Right renal pelvis (tissue), 4 donors: ENCODE measurements at places on chromosomes 6 and 20.

- no peak for DNase-seq
These were observed 10.7 kb downstream of the TMEM181 start for GRCh38 chr6:158570681-158570962.

- no peak for DNase-seq
These were observed 627.5 kb downstream of the PKHD1 start for GRCh38 chr6:51459958-51460357.

DNA sequence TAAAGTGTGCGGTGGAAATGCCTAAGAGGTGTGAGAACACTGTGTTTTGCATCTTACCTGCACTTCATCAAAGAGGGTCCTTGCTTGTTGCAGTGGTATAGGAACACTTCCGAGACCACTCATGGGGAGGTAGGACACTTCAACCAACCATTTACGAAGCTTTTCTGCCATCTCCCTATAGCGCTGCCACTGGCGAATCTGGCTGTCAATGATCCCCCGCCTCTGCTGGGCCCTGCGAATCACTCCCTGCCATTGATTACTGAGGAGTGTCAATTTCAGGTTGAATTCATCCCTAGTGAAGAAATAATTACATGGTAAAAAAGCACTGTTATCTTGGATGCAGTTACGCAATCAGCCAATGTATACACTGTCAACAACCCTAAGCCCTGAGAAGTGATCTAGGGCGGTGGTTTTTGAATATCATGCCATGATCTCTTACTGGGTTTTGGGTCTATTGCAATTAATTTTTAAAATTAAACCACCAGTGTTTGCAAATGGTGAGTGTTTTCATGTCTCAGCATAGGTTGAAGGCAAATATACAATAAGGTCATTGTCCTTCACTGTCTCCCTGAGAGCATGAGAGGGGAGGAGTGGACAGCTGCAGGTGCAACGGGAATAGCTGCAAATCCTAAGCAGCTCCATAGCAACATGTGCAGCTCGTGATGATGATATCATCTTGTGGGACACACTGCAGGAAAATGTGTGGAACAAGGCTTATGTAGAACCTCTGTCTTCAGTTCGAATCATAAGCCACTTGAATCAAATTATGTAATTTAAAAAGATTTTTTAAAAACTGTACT is 400.6 kb downstream of the ESR1 start:
- no peak for DNase-seq

DNA sequence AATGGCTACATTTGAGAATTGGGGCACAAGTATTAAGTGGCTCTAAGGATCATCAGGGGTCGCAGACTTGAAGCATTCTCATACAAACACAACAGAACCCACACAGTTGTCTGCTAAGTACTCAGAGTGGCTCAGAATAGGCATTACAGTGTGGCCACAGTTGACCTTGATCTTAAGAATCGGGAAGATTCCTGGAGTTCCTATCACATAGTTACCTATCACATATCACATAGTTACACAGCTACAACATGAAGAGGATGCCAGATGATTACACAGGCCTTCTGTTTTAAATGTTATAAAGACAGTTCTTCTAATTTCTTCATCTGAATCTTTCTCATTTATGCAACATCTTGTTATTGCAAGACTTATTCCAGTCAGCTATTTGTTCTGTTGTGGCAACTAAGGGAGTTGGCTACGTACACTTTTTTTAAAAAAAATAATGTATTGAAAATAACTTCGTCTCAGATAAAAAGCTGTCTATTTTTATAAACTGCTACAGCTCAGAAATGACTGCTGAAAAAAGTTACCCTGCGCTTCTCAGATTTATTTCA is 129.0 kb downstream of the REV3L start:
- DNase-seq, result no peak

GRCh38 chr6:3500262-3501014 is 43.6 kb upstream of the SLC22A23 start:
- peak; percentile 46 for DNase-seq

DNA sequence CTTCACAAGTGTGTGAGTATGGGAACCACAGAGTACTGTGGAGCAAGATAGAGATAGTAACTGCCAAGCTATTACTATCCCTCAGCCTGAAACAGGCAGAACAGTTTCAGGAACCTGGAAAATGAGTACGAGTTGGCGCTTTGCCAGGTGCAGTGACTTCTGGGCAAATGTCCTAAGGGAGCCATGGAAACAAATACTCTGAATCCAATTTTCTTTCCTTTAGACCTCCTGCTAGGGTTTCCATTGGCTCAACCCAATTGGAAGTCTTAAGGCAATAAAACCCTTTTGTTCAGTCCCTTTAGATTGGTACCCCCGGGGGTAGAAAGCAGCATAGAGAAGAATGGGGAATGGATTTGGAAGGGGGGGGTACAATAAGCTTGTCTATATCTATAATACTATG is 205.0 kb upstream of the EPHA7 start:
- no peak for DNase-seq

DNA sequence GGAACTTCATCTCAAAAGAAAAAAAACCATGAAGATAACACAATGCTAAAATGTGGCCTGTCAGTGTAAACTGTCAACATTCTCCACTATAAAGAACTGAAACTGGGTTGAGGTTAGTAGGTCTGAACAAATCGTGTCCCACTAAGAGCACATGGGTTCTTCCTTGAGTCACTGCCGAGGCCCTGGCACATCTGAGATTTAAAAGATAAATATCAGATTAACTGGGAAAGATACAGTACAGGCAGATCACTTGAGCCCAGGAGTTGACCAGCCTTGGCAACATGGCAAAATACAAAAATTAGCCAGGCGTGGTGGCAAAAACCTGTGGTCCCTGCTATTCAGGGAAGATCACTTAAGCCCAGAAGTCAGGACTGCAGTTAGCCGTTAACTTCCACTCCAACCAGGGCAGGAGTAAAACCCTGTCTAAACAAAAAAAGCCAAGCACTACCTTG is 5.6 kb downstream of the EEF1A1 start:
- no peak for DNase-seq

GRCh38 chr6:158516098-158516497 is 43.8 kb upstream of the TMEM181 start:
- DNase-seq, result no peak

DNA sequence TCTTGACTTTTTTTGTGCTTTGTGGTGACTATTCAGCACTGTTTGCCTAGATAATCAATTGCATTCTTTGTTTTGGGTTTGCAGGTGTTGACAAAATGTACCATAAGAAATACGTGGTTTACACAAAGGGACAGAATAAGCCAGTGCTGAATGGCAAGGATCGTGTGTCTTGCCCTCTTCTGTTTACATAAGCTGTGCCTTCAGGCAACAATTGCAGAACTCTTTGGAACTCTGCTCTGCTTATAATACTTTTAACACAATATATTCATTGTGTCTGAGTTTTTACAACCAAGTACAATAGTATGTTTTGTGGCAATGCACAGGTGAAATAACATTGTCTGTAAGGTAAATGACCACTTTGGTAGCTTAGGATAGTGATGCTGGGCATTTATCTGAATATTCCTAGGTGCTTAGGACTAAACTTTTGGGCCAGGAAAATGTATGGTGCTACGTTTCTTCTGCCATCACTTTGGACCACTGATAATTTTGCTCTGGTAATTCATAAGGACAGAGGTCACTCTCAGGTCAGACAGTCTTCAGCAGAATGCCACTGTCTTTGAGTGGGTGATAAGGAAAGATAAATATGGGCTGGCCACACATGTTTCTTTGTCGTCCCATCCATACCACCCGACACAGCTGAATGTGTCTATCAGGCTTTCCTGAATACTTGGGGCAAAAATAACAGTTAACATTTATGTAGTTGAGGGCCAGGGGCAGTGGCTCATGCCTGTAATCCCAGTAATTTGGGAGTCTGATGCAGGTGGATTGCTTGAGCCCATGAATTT is 344.6 kb upstream of the IMPG1 start:
- DNase-seq, result no peak

GRCh38 chr6:145714731-145715130 is 20.6 kb downstream of the EPM2A start:
- no peak for DNase-seq

GRCh38 chr20:2254333-2254732 is 41.5 kb upstream of the TGM3 start:
- DNase-seq, result no peak

- DNase-seq, result no peak
These were observed 115.7 kb downstream of the AKAP7 start for GRCh38 chr6:131250936-131251335.

DNA sequence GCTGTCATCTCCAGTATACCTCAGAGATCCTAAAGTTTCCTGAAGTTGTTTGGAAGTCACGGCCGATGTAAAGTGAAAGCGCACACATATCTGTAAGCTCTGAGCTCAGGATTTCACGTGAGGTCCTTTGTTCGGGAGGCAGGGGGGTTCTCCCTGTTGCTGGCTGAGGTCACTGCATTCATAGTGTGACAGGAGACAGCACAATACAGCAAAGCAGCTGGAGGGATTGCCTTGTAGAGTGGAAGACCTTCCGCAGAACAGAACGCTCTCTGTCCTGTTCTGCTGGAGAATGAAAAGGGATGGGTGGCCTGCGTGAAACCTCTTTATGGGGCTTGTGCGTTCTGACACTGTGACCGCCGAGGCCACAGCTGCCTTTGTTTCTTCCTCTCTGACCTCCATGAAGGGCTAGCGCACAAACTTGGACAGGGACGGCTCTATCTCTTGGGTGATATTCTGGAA is 13.4 kb upstream of the SERPINB1 start:
- DNase-seq, result no peak

DNA sequence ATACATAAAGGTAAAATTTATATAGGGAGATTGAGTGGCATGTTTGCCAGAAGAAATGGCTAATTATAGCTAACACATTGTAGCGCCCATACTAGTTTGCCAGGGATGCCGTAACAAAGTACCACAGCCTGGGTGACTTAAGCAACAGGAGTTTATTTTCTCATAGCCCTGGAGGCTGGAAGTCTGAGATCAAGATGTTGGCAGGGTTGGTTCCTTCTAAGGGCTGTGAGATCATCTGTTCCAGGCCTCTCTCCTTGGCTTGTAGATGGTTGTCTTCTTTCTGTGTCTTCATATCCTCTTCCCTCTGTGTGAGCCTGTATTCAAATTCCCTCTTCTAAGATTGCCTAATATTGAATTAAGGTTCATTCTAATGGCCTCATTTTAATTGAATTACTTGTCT is 417.5 kb upstream of the OPRM1 start:
- no peak for DNase-seq

DNA sequence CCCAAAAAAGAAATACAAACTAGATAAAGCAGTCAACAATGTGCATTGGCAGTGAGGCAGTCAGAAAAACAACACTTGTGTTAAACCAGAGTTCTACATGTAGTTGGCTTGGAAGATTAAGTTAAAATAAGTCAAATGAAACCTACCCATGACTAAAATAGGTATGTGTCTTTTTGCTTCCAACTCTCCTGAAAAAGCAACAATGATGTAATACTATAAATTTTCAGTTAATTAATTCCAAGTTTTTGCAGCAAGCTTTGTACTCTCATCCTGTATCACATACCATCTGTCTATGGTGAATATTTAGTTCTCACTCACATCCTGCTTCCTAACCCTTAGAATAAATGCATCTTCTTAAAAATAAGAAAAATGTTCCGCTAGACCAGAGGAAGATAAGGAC is 261.5 kb downstream of the KIF16B start:
- DNase-seq, result no peak

- DNase-seq, result no peak
These were observed 129.1 kb downstream of the TNFRSF21 start for GRCh38 chr6:47180633-47181032.

GRCh38 chr20:5024982-5025381 is 23.7 kb upstream of the SLC23A2 start:
- DNase-seq, result no peak

DNA sequence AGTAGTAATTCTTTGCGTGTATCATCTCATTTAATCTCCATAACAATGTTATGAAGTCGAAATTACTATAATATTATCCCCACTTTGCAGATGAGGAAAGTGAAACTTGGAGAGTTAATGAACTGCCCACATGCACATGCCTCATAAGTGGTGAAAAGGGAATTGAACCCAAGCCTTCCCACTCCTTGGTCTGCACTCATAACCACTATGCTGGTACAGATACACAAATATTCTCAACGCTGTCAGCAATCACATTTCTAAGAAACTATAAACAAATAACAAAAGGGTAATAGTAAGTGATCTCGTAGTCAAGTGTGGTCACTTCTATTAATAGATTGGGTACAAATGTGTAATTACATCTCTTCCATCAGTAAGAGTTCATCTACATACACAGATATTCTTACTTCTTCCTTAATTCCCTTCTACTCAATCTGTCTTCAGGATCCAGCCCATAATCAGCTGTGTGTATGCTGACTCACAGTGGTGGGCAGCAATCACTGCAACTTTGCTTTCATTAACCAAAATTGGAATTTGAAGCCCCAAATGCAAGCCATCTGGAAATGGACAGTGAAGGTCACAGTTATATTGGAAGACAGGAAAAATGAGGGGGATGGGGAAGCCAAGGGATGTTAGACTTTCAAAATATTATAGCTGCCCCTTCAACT is 6.6 kb downstream of the PRSS35 start:
- DNase-seq, result no peak

GRCh38 chr20:34459209-34459897 is 56.9 kb upstream of the DYNLRB1 start:
- DNase-seq, result no peak

GRCh38 chr20:63360850-63361518 is at the start of gene CHRNA4:
TSS of gene CHRNA4 (minus strand) at chr20:63361349. CDS start at chr20:63361165, 184 bp downstream.
- DNase-seq, result no peak

GRCh38 chr6:99195986-99196655 is 153.4 kb downstream of the FAXC start:
- peak; percentile 24 for DNase-seq

DNA sequence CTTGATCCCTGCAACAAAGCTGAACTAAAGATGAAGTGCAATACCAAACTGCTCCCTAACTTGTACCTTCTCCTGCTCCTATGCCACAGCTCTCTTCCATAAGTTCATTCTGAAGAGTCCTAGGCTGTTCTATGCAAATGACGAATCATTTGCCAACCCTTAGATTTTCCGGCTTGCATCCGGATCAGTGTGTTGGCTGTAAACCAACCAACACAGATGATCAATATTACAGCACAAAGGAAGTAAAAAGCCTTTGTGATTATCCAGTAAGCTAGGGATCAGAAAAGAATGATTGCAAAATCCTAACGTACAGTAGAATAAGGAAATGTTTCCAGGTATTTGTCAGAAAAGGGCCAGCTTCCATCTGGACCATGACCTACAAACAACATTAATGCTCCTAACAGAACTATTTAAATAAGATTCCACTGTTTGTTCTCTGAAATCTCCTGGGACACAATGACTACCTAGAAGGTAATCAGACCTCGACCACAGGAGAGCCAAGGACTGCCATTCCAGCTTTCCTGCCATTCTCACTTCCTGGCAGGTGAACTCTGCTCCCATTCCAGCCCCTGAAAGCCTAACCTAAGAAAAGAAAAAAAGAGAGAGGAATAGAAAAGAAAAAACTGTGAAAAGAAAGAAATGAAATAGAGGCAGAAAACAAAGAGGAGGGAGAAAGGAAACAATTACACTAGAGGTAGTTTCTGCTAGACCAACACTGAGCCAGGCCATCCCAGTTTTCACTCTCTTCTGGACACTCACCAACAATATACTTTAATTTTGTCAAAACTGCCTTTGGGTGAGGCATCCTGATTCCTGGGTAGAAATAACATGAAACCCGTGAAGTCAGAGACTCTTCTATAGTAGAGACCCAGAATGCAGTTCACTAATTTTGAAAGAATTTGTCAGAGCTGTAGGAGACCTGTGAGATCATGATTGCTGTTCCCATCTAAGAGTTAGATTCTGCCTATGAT is 19.7 kb downstream of the GMDS start:
- DNase-seq, result no peak

GRCh38 chr6:93218096-93218495 is 201.3 kb downstream of the EPHA7 start:
- no peak for DNase-seq
